ENCODE measurements at places on chromosomes 2 and 18.
A peak's percentile ranks its signal among the peaks of the same experiment; 100 is the strongest.

- DNase-seq: no peak
Observed at GRCh38 chr2:19806591-19806990, 95.2 kb downstream of the TTC32 start.

- DNase-seq: peak; percentile 65
Observed at GRCh38 chr2:86078774-86079545, 26.7 kb downstream of the POLR1A start.

DNA sequence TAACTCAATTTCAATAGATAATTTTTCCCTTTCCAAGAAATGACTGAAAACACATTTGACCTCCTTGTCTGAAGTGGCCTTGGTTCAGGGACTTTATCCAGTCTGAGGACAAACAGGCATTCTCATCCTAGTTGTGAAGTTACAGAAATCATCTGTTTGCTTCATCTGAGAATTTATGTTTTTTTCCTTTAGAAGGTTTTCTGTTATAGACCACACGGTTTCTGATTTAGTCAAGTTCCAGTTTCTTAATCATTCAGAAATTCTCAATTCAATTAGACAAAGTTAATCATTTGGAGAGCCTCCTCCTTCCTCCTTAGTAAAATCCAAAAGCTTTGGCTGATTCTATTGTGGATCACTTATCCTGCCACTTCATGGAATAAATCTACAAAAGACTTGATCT lies 60.9 kb downstream of the ICOS start:
- DNase-seq: no peak

- no peak for DNase-seq
Observed at GRCh38 chr18:69916412-69916811, 31.3 kb downstream of the CD226 start.

- no peak for DNase-seq
Observed at GRCh38 chr2:200964498-200964897, 1.0 kb upstream of the ORC2 start.

- no peak for DNase-seq
Observed at GRCh38 chr2:237440819-237441281, 26.9 kb upstream of the COL6A3 start.

DNA sequence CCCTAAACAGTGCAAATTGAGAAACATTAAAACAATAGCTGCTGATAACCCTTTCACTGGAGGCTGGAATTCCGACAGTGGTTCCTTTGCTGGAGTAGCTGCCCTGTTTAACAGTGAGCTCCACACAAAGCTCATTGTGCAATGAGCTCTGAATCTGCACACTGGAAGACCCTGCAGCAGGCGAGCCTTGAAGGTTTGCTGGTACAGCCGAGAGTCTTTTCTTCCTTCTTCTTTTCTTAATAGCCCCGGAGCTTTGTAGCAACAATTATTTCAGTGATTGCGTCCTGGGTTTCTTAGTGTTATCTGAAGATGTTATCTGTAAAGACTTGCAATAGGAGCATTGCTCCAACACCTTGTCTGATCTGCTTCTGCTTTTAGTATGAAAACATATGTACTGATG lies 50.8 kb upstream of the CXCR4 start:
- DNase-seq: no peak

All from hindlimb muscle (tissue), 1 donor.